CD4-positive, alpha-beta T cell treated with Interleukin-17A for 1 hour (primary cell): ENCODE measurements at places on chromosomes 2 and 18.
A peak's percentile ranks its signal among the peaks of the same experiment; 100 is the strongest.

- DNase-seq = no peak
These were observed 34.3 kb downstream of the ADD2 start for GRCh38 chr2:70733646-70734180.

DNA sequence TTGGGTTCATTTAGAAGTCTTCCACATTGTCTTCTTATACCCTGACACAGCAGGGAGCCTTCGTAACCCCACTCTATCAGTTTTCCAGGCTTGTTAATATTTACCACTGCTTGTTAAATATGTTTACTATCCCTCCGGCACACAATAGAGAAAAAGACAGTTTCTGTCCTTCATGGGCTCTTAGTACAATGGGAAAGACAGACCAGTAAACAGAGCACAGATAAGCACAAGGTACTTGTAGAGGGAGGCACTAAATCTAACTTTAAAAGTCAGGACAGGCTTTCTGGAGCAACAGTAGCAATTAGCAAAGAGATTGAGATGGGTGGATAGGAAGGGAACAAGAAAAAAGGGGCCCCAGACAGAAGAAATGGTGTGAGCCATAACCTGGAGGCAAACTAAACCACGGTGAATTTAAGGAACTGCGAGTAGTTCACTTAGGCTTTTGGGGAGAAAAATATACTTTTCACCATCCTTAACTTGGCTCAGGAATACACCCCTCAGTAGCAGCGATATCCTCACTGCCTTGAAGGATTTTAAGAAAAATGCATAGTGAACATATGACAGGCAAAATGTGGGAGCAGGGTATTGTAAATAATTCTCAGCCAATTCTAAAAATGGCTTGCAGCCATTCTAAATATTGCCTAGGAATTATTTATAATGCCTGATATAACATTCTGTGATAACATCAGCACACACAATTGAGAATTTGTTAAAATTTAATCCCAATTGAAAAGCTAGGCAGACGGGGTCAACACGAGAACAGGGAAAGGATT, 383.7 kb downstream of the CDH2 start:
- no peak for DNase-seq

GRCh38 chr18:75123113-75123512, 85.8 kb downstream of the PTGR3 start:
- no peak for DNase-seq

- no peak for DNase-seq
These were observed 37.4 kb downstream of the SMAD2 start for GRCh38 chr18:47893047-47893446.

- DNase-seq = peak; percentile 36
These were observed 102.4 kb downstream of the CABLES1 start for GRCh38 chr18:23237524-23238151.

GRCh38 chr2:213627835-213628460, 343.7 kb downstream of the SPAG16 start:
- DNase-seq = no peak

DNA sequence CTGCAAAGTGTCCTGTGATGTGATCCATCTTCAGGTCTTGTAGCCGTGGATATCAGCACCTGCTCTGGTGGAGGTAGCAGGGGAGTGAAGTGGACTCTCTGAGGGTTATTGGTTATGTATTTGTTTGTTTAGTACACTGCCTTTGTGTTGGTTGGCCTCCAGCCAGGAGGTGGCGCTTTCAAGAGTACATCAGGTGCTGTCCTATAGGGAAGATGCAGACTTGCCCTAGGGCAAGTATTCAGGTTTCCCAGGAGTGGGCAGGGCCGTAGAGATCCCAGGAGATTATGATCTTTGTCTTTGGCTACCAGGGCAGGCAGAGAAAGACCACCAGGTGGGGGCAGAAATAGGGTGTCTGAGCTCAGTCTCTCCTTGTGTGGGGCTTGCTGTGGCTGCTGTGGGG, 411.8 kb downstream of the SOX11 start:
- DNase-seq = no peak

DNA sequence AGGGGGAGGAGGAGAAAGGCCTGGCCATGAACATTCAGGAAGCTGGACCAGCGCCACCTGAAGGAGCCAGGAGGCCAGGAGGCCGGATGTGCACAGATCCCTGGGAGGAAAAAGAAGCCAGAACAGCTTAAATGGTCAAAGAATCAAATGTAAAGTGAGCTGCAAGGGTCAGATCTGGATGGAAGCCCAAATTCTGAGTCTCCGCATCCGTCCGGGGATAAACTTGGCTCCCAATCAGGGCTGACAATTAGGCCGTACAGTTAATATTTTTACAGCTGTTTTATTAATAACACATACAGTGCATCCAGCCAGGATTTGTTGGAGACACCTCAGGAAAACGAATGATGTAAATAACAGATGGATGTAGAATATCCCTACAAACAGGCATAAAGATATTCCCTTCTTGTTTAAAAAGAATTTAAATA, 495.1 kb upstream of the TCF4 start:
- DNase-seq = no peak

DNA sequence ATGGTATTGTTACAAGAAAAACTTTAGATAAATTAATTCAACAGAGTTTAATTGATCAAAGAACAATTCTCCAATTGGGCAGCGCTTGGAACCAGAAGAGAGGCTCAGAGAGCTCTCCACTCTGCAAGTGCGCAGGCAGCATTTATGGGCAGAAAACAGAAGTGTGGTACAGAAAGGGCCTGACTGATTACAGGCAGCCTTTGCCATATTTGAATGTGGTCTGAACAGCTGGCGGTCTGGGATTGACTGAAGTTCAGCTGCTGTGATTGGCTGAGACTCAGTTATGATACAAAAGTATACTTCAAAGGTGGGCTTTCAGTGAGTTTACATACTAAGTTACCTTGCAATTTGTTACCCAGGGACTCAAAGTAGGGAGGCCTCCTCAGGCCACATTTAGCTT, 301.3 kb upstream of the ID2 start:
- no peak for DNase-seq

DNA sequence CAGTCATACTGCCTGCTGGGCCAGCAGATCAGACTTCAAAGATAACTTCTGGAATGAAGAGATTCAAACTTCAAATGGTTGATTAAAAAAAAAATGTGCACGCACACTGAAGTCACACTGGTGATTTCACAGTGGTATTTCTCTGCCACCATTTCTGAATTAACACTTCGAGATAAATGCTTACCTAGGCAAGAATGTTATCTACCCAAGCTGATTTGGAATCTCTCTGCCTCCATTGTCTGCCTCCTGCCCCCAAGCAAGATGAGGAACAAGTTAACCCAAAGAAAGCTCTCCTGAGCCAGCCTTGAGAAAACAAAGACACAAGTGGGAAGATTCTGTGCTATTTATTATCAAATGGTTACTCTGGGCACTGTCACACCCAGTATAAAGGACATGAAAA, 6.5 kb downstream of the LAMA1 start:
- DNase-seq = no peak

- peak; percentile 61 for DNase-seq
These were observed 83.8 kb downstream of the VIT start for GRCh38 chr2:36780231-36780839.

- DNase-seq = no peak
These were observed 794.9 kb upstream of the ACVR2A start for GRCh38 chr2:147049957-147050356.
